ENCODE measurements at places on chromosomes 3 and 15.

DNA sequence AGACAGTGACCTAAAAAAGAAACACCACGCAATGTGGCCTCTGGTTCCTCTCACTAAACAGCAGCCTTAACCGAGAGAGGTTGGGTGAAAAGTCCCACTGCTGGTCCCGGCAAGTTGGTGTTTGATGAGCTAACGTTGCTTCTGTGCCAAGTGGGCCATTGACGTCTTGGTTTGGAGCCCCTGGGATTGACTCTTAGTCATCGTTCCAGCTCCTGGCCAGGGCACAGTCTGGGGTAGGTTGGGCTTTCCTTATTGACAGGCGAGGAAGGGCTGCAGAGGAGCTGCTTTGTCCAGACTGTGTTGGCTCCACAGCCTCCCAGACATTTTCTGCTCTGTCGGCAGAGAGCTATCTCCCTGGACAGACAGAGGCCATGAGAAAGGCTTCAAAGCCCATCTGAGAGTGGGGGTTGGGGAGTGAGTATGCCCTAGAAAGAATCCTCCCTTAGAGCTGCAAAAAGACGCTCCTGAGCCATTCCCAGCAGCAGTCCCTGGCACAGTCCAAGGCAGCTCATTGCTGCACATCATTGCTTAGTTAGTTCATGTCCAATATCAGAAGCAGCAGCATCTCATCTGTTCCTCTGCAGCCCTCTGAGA is 28.6 kb upstream of the C3orf80 start:
- DNase-seq = no peak

- DNase-seq = no peak
These were observed 48.5 kb downstream of the LINGO1 start for GRCh38 chr15:77584201-77584600.

DNA sequence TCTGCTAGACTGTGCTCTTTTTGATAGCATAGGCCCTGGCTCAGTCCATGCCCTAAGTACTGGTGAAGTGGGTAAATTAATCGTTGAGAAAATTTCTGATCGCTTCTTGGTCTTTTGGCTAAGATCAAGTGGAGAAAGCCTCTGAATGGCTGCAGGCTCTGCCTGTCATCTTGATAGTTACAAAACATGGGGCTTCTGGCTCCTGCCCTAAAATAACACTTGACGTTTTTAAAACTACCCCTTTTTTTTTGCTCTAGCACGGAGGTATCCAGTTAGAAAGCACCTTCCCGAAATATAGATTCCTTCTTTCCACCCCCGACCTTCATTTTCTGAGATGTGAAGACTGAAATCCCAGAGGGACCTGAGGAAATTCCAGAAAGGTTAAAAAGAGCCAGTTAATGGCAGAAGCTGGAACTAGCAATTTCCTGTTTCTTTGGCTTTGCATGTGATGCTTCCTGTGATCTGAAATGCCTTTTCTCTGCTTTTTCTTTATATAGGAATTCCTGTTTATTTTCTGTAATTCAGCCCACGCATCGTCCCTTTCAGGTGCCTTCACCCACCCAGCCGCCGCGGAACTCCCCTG is 799 bp upstream of the C2CD4B start:
- no peak for DNase-seq

DNA sequence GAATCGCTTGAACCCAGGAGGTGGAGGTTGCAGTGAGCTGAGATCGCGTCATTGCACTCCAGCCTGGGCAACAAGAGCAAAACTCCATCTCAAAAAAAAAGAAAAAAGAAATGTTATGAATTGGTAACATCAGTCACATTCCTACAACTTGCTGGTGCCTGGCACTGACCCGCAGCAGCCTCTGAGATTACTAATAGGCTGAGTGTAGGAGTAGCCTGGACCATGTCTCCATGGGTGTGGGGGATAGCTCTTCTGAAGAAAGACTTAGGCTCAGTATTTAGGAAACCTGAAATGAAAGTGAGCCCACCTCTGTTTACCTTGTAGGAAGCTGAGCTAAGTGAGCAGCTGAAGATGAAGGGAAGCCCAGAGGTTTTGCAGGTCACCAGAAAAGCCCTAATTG is 148.3 kb downstream of the LRRC28 start:
- DNase-seq = no peak

DNA sequence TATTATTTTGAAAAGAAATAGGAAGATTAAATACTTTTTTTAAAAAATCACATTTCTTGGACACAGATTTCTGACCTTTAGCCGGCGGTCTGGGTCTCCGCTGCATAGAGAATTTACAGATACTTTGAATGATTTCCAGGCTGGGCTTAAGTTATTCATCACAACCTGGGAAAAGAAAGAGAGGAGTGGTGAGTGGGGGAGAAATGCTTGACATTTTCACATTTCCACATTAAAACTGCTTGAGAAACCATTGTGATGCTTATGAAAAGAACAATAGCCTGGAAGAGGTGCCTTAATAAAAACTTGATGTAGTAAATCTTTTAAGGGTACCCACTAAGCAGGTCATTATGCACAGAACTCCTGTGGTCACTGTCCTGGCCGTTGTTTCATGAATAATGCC is 166.8 kb upstream of the MRPL3 start:
- no peak for DNase-seq

DNA sequence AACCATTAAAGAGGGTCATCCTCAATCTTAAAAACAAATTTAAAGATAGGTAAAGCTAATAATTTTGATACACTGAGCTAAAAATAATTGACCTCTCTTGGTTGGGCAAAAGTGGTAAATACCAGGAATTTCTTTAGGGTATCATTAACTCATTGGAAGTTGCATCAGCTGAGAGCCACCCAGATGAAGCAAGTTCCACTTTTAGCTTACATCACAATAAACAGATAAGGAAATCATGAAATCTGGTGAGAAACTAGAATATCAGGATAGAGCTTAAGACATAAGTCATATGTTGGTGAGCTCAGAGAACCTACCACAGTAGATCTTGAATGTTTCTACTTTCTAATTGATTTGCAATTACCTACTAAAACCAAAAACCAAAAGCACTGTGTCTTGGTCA is 97.4 kb upstream of the SLC2A2 start:
- DNase-seq = no peak

Data from foreskin keratinocyte (primary cell).